ENCODE measurements at places on chromosomes 2 and 18.

DNA sequence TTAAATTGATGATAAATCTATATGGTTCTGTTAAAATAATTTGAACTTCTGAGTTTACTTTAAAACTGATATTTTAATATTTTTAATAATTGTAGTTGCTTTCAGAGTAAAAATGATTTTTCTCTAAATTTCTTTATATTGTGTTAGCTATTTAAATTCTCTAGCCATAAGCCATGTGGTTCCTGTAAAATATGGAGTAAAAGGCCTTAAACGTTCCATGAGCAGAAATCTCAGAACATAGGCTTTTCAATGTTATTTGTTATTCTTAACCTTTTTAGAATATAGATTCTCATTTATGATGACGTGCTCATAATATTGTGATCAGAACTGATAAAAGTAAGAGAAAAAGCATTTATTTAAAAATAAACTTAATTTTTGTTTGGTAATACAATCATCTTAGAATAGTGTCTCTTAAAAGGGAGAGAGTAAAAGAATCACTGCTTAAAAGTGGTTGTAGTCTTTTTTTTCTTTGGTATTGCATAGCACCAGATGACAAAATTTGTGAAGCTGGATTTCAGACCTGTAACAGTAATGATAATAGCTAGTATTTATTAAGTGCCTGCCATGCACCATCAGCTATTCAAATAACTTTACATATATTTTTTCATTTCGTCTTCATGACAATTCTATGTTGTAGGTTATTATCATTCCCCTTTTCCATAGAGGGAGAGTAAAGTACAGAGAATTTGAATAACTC is 2.7 kb downstream of the BMPR2 start:
- no peak for DNase-seq

- no peak for DNase-seq
These were observed 408.2 kb downstream of the ZNF804A start for GRCh38 chr2:185006481-185006880.

DNA sequence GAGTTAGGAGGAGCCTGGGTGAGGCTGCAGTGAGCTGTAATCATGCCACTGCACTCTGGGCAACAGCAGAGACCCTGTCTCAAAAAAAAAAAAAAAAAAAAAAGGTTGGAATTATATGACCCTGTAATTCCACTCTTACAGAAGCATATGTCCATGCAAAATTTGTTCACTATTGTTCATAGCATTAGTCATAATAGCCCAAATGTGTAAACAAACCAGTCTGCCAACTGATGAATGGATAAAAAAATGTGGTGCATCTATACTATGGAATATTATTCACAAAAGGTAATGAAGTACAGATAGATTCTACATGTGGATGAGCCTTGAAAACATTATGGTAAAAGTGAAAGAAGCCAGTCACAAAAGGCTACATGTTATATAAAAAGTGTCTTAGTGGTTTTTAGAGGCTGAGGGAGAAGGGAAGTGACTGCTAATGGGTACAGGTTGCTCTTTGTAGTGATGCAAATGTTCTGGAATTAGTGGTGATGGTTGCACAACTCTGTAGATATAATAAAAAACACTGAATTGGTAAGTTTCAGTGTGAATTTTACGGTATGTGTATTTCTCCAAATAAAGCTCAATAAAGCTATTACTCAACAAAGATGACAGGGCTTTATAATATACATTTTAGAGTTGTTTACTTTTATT is 9.4 kb downstream of the COA5 start:
- no peak for DNase-seq

DNA sequence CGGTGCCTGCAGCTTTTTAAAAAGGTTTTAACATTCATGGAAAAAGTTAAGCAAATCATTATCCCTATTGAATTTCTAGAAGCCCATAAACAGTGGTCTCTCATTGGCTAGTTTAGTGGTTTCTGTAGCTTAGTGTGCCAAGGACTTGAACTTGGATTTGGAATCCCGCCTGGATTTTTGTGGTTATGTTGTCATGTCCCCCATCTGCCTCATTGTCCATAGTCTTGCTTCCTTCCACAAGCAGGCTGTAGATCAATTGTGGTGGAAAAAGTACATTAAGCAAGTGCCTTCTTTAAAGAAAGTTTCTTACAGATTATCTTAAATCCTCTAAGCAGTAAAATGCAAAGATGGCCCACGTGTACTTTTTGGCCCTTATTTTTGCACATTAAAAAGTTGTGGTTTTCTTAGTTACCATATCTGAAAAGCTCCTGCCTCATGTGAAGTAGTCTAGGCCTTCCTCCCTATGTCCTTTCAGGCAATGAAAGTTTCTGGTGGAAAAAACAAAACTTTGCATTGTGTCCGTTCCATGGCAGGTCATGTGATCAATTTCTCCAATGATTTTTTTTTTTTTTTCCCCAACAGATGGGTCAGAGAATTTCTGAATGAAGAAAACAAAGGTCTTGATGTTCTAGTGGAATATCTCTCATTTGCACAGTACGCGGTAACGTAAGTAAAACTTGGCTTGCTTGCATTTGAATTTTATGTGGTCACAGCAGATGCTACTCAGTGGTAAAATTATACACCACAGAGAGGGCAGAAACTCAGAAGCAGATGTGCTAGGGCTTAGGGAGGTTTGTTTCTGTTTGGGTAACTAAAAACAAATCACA is 158.9 kb downstream of the PRPF40A start:
- peak; percentile 92 for DNase-seq

- no peak for DNase-seq
These were observed 49.7 kb downstream of the PDCL3 start for GRCh38 chr2:100612388-100613000.

DNA sequence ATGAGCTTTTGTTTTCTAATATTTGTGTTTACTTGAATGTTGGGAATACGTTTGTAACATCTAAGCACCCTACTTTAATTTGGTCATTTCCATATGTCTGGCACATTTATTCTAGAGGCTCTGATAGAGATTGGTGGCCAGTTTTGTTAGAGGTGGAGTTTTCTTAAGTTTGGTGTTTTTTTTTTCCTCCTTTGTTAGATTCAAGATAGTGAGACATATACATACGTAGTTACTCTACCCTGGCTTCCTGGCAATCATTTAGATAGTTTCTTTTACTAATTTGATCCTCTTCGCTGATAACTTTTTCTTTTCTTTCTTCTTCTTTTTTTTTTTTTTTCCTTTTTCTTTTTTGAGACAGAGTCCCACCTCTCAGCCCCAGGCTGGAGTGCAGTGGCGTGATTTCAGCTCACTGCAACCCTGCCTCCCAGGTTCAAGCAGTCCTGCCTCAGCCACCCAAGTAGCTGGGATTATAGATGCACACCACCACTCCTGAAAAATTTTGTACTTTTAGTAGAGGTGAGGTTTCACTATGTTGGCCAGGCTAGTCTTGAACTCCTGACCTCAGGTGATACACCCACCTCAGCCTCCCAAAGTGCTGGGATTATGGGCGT is 26.6 kb downstream of the SMCHD1 start:
- no peak for DNase-seq

- DNase-seq = no peak
These were observed 3.6 kb downstream of the PNKD start for GRCh38 chr2:218273908-218274249.

GRCh38 chr2:68279691-68280090 is 27.4 kb upstream of the PPP3R1 start:
- DNase-seq = no peak
